ENCODE measurements at places on chromosomes 1 and 21. TPM values are rescaled to one million over a fixed set of nuclear protein-coding genes. Genes with fewer than 3 reads are reported as not detected.

RIPK4 gene
- 0.04 TPM for polyA plus RNA-seq

CHIA gene
- not detected for polyA plus RNA-seq

DNA sequence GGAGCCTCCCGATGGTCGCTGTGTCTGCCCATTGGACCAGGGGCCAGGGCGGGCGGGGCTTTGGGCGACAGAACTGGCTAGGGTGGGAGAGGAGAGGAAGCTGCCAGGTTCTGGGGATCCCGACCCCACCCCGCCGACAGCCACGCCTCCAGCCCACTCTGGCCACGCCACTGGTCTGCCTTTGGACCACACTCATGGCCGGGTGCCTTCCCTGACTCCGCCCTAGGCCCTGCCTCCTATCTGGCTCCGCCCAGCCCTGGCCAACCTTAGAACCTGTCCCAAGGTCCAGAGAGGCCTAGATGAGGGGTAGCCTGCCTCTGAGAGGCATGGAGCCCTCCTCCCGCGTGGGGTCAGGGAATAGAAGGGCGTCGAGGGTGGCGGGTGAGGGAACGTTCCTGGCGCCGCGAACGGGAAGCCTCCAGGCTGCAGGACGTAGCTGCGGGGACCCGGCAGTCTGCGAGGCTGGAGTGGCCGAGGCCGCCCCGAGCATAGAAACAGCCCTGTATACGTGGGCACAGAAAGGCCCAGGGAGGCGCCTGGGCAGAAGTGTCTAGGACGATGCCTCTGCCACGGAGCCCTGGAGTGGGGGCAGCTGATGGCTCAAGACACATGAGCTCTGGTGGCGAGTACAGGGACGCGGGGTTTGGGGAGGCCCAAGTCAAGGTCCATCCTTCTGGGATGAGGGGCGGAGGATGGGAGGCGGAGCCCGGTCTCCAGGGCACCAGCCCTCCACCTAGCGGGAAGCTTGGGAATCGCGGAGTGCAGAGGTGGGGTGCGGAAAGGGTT lies 11.5 kb upstream of the COL16A1 start:
- peak; percentile 96 for DNase-seq

DNA sequence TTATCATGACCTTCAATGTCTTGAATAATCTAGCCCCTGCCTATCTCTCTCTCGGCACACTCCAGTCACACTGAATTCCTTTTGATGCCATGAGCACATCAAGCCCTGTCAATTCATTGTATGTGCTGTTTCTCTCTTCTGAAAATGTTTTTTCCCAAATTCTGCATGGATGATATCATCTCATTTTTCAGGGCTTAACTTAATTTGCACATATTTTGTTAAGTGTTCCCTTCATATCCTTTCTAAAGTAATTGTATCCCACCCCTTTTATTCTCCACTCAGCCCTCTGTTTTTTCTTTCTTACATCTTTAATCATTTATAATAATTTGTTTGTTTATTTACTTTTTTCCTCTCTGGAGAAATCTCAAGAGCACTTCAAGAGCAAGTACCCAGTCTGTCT lies 149.9 kb downstream of the ZNF326 start:
- DNase-seq: no peak

TMEM82 gene
- not detected for polyA plus RNA-seq

- no peak for DNase-seq
Observed at GRCh38 chr1:79044974-79045650, 38.6 kb upstream of the ADGRL4 start.

TTC22 gene
- 0.15 TPM for polyA plus RNA-seq

- DNase-seq: no peak
Observed at GRCh38 chr21:36627242-36627641, 71.7 kb upstream of the SIM2 start.

DNA sequence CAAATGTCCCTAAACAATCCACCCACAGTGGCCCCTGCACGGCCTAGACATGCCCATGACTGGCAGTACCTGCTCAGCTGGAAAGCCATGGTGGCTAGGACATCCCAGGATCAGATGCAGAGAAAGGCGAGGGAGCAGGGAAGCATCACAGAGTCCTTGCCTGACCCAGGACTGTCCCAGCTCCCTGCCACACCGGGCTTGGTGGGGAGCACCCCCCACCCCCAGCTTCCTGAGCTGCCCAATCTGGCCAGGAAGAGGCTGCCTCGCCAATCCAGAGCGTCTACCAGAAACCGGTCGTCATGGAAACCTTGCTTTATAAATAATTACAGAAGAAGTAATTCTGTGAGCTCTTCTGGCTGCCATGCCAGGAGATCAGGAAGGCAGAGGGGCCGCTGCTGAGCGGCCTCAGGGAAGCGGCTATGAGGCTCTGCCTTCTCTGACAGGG lies 34.8 kb downstream of the ACOT7 start:
- DNase-seq: no peak

DNA sequence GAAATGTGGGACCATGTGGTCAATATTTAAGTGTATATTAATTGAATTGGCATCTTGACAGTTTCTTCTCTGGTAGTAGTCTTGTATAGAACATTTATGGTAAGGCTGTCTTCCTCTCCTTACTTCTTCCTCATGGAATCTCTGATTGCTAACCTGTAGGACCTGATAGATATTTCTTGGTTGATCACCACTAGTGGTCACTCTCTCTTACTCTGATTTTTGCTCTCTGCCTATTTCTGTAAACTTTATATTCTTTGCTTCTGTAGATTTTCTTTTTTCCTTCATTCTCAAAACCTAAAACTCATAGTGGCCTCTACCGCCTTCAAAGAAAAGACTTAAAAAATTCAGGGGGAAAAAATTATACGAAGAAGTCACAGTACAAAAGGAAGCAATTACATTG lies 21.2 kb downstream of the MAST2 start:
- no peak for DNase-seq

DNA sequence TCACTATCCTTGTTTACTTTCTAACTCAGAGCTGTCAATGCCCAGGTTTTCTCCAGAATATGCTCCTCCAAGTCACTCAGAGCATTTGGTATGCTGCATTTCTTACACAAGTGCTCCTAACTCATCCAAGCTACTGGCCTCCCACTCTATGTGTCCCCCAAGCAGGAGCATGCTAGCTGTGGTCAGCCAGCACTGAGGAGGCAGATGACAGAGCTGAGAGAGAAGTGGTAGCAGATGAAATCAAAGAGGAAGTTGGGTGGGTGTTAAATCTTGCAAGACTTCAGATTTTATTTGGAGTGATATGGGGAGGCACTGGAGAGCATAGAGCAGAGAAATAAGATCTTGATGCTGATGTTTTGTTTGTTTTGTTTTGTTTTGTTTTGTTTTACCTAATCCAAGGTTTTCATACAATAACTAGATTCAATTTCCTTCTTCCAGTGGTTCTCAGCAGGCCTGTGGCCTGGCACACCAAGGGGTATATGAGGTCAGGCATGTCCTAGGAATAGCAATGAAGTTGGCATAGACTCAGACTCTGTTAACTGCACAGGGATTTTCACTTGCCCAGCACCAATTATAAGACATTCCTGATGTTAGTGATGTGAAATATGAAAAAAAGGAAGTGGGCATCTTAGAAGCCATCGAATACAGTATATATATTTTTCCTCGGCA lies 3.1 kb upstream of the PGBD5 start:
- DNase-seq: no peak

TCHHL1 gene
- polyA plus RNA-seq: not detected

CACNA1S gene
- not detected for polyA plus RNA-seq

DNA sequence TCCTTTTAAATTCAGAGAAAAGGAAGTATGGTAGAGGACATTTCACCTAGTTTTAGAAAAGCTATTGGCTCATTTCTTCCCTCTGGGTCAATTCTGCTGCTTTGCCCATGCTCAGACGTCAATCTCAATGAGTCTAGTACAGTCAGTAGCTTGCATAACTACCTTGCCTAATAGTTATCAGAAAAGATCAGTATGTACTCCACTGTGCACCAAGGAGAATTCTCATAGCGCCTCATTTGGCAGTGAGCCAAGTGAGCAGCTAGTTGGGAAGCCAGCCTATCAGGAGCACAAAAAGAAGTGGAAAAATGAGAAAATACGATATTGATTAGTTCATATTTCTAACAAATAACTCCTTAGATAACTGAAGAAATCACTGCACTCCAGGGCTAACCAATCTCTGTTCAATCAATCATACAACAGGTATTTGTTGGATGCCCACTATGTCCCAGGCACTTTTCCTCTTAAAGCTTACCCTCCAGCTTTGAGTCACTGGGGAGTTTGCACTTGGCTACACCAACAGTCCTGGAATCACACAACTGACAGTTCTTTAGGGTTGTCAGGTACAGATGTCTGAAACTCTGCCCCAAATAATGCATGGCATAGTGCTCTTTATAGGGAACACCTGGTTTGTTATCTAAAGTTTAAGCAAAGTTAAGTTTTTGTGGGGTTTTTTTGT lies 50.2 kb downstream of the PRDX6 start:
- no peak for DNase-seq

KRTAP13-2 gene
- polyA plus RNA-seq: not detected

- no peak for DNase-seq
Observed at GRCh38 chr1:228072658-228073043, 9.9 kb upstream of the ARF1 start.

ARHGEF10L gene
- 68.4 TPM for polyA plus RNA-seq

GRCh38 chr1:229841230-229841629 lies 215.2 kb downstream of the URB2 start:
- DNase-seq: no peak

- DNase-seq: no peak
Observed at GRCh38 chr1:162336621-162337285, 39.9 kb downstream of the SPATA46 start.
